Stimulated activated CD8-positive, alpha-beta memory T cell treated with anti-CD3 and anti-CD28 coated beads, Interleukin-15, amount 100 ng/mL, for 48 hours (primary cell): ENCODE measurements at places on chromosomes 16 and 17.
A peak's percentile ranks its signal among the peaks of the same experiment; 100 is the strongest.

- no peak for DNase-seq
Measured at GRCh38 chr16:27335349-27336053, 21.7 kb downstream of the IL4R start.

GRCh38 chr17:42623732-42624596 is 14.5 kb downstream of the TUBG1 start:
- no peak for DNase-seq

DNA sequence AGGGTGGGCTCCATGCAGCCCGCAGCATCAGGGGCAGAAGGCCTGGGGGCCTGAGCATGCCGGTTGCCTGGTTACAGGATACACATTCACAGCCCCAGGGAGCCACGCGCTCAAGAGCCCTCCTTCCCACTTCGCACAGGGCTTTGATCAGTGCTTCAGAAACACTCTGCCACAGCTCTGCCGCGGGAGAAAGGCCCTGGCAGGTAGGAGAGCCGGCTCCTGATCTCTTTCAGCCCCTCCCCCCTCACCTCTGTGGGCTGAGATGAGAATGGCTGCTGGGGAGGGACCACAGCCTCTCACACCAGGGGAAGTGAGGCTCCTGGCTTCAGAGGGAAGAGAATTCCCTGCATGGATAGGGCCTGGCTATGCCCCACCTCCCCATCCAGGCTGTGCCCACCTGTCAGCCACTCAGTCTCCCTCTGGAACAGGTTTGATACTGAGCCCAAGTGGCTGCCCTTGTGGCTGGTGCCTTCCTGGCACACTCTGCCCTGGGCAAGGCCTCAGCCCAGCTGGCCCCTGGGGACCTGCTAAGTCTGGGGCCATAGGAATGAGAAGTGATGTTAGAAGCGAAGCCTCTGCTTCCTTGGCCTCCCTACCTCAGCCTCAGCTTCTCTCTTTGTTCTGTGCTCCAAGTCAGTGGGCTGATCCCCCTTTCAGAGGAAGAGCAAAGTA is 8.6 kb downstream of the DOK4 start:
- no peak for DNase-seq

GRCh38 chr16:57128771-57129389 is 36.5 kb downstream of the CPNE2 start:
- peak; percentile 56 for DNase-seq

- DNase-seq, result no peak
Measured at GRCh38 chr17:58641887-58642311, 49.9 kb downstream of the TEX14 start.

DNA sequence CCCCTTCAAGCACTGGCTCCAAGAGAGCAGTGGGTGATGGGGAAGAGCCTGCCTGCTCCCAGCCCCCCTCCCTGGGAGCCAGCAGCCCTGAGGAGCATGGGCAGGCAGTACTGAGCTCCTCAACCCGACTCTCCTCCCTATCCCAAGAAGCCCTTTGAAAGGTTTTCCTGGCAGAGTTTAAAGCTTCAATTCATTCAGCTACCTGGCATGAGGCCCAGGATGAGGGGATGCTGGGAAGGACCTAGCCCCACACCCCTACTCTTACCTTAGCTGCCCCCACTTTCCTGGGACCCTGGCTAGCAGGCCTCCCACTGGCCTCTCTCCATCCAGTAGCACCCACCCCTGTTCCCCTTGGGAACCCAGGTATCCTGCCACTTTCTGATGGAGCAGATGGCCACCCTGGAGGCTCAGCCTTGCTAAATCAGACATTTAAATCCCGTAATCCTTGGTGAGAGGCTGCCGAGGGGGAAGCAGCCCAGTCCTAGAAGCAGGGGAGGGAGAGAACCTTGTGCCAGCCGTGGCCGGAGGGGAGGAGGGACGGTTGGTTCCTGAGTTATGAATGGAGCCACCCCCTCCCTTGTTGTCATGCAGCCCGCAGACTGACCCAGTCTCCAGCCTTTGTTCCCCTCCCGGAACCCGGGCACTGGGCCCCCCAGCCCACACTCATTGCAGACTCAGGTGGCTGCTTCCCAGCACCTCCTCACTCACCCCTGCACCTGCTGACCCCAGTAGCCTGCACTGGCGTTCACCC is 17.1 kb downstream of the ATP1B2 start:
- no peak for DNase-seq
